ENCODE measurements at places on chromosomes 16 and 17.

DNA sequence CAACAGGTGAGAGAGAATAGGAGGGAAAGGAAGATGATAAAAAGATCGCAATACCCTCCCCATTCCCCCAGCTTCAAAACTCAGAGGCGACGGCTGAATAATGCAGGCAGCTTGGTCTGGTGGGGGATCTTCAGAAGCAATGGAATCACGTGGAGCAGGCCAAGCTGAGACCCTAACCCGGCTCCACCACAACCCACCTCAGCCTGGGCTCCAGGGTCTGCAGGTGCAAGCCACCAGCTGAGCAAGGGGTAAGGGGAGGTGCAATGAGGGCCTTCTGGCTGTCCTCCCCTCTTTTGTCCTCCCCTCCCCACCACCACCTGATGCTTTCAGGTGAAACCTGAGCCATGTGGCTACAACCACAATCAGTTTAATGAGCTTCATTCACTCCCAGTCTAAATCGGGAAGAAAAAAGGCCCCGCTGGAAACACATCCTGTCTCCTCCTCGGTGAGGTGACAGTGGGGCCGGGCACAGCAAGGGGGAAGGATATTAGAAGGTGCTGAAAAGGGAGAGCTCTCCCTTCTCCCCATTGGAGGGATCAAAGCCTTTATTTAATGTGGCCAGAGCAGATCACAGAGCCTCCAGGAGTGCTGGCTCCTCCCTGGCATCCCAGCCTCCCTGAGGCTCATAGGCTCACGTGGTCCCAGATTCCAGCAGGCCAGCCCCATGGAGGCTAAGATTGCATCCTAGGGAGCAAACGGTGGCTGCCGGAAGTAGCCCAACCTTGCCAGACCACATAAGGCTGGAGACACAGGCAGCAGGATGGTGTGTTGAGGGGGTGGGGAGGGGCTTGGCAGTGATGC lies 261.0 kb downstream of the SOX9 start:
- no peak for DNase-seq

DNA sequence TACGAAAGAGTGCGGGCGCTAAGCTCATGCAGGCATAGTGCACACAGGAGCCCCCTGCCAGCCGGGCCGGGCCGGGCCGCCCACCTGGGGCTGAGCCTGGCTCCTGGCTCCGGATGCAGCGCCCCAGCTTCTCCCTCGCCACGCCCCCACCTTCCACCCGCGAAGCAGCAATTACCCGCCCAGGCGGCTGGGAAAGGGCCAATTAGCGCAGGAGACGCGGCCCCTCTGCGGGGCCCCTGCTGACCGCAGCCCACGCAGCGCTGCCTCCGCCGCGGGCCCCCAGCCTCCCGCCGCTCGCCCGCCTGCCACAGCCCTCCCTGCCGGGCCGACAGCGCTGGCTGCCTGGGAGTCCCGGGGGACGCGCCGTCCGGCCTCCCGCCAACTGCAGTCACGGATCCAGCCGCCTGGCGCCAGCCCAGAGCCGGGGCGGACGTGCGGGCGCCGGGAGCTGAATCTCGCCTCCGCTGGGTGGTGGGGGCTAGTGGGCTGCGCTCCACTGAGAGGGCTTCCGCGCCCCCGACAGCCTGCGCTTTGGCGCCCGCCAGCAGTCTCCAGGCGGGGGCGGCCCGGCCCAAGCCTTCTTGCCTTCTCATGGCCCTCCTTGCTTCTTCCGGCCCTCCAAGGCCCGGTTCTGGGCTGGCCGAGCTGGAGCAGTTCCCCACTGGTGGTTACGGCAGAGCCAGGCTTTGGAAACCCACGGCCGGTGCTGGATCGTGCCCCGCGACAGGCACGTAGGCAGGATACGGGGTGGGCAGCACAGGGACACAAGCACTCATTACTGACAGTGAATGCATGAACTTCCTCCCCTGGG lies 14.9 kb upstream of the CBFB start:
- DNase-seq, result peak; percentile 50

DNA sequence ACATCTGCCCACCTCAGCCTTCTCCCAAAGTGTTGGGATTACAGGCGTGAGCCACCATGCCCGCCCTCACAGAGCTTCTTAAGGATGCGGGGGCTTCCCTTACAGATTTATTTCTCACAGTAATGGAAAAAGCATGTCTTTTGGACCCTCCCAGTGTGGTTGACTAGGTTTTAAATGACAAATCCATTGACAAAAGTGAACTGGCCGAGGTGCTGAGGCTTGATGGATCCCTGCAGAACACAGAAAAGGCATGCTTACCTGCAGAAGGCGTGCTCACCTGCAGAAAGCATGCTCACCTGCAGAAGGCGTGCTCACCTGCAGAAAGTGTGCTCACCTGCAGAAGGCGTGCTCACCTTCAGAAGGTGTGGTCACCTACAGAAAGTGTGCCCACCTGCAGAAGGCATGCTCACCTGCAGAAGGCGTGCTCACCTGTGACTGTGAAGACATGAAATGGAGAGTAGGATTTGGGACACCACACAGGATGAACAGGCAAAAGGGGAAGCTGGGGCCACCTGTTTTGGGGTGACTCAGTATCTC lies 15.1 kb upstream of the BBS2 start:
- no peak for DNase-seq

GRCh38 chr16:53968454-53968853 lies 264.5 kb downstream of the FTO start:
- DNase-seq, result no peak

- DNase-seq, result no peak
Observed at GRCh38 chr17:33073416-33073815, 81.8 kb downstream of the SPACA3 start.

- peak; percentile 62 for DNase-seq
Observed at GRCh38 chr17:50056961-50057330, 1.0 kb downstream of the ITGA3 start.

- no peak for DNase-seq
Observed at GRCh38 chr16:24074574-24074973, 181.6 kb upstream of the CACNG3 start.

DNA sequence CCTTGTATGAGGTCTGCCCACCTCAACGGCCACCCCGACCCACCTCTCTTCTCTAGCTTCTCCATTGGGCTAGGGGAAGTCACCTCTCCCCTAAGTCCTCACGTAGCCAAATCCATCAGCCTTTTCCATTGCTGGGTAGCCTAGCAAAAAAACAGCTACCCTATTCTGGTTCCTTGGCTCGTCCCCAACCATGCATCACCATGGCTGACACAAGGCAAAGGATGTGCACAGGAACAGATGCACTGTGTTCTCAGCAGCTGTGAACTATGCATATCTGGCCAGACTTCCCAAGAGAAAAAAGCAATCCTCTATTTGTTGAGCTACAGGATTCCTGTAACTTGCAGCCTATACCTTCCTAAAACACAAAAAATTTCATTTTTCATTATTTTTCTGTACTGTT lies 22.0 kb upstream of the FLCN start:
- no peak for DNase-seq

- DNase-seq, result no peak
Observed at GRCh38 chr16:27625050-27625697, 75.2 kb downstream of the KATNIP start.

GRCh38 chr17:7548585-7549400 lies at the start of gene TNFSF12:
TSS of gene TNFSF12 (plus strand) at chr17:7549058. CDS start at chr17:7549154, 96 bp downstream.
- peak; percentile 88 for DNase-seq

DNA sequence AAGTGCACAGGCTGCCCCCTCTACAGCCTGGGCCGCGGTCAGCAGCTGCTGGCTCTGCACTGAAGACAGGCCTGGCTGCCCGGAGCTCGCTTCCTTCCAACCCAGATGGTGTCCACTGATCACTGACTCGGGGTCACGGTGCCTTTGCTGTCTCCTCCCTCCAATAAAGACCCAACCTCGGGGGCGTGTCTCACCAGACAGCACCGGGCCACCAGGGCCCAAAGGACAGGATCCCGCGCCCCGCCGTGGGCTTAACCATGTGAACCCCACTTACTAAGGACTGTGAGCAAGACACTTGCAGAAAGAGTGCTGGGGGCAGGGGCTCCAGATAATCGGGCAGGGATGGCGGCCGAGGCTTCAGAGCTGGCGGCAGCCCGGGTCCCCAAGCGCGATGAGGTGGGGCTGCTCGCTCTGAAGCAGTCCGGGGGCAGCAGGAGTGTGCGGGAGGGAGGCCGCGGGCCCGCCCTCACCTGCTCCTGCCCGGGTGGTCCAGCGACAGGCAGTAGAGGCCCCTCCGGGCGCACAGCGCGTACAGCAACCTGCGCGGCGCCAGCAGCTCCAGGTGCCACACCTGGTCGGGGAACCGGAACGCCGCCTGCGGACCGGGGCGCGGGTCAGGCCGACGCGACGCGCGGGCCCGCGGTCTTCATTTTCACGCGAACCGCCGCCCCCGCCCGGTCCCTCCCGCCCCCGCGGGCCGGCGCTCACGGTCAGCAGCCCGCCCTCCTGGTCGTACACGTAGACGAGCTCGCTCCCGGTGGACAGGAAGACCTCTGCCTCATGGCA lies 502 bp downstream of the FAAP100 start:
- DNase-seq, result peak; percentile 67

- DNase-seq, result no peak
Observed at GRCh38 chr17:17762744-17763105, 74.1 kb downstream of the SREBF1 start.

DNA sequence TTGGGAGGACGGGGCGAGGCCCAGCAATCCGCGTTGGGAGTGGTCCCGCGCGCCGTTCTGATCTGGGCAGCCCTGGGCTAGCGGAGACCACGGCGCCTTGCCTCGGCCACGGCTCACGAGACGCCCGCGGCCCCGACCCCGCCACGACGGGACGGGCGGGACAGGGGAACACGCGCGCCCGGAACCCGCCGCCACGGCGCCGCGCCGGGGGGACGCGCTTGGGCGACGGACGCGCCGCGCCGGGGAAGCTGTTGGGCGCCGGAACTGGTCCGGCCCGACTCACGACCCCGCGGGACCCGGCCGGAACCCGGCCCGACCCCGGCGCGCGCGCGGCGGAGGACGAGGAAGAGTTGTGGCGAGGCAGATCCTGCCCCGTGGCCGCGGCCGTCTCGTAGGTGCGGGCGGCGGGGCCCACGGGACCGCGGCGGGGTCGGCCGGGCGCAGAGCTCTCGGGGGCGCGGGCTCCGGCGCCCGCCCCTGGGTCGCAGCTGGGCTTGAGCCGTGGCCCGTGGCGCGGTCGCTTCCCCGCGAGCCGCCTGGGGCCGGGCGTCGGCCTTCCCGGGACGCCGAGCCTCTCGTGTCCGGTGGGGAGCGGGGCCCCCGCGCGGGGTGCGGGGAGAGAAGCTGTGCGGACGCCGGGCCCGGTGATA lies at the start of gene ACSF3:
Gene ACSF3 (plus strand): TSS at position 251 of the 650 bp plus-strand sequence. CDS start 6,830 bp downstream, outside the sequence.
- DNase-seq, result peak; percentile 80

GRCh38 chr17:82378741-82379021 lies 7.1 kb downstream of the UTS2R start:
- no peak for DNase-seq

DNA sequence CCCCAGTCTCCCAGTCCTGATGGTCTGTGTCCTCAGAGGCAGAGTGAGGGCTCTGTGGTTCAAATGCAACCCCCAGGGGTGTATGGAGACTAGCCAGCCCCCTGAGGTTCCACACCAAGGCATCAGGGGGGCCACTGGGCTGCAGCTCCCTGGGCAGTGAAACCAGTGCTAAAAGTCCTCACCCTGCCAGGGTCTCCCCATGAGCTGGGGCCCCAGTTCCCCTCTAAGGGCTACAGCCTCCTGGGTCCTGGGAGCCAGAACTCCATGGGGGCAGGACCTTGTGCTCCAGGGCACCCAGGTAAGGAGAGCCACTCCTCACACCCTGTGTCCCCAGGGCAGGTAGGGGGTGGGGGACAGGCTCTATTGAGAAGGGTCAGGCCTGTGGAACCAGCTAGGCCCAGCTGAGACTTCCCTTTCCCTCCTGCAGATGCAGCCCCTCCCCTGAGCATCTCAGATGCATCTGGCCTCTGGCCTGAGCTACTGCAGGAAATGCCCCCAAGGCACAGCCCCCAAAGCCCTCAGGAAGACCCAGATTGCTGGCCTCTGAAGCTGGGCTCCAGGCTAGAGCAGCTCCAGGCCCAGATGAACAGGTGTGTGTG lies 6.4 kb upstream of the DCAF7 start:
- DNase-seq, result no peak

GRCh38 chr17:30212750-30213149 lies 22.7 kb downstream of the SLC6A4 start:
- no peak for DNase-seq

- DNase-seq, result no peak
Observed at GRCh38 chr16:9409560-9410493, 318.4 kb downstream of the HAPSTR1 start.

GRCh38 chr16:11144122-11144521 lies 111.9 kb downstream of the SOCS1 start:
- DNase-seq, result no peak

- no peak for DNase-seq
Observed at GRCh38 chr17:44587339-44587738, 30.1 kb downstream of the FZD2 start.

DNA sequence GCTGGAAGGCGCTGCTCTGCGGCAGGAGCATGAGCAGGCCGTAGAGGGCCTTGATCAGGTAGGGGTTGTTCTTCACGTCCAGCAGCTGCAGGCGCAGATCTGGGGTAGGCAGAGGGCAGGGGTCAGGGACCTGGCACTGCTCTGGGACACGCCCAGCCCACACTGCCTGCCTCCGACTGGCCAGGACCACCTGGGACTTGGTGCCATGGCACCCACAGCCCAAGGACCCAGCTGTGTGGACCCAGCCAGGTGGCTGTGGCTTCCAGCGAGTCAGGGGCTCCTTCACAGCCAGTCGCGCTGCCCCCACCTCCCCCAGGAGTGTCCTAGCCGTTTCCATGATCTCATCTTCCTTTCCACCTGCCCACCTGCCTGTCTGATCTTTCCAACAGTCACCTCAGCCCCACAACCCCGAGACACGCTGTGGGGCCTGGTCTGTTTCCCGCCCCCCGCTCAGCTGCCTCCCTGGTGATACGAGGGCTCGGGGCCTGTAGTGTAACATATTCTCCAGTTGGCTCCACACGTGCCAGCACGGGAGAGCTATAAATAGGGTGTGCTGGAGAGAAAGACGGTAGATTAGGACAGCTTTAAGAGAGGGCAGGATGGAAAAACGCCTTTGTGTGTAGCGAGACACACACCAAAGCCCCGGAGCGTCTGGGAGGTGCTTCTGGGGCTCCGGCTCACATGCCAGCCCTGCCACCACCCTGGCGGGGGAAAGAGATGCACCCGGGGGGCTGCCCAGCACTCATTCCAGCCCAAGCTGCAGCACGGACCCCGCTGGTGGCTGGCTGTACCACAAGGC lies 7.2 kb upstream of the MTSS2 start:
- no peak for DNase-seq

- no peak for DNase-seq
Observed at GRCh38 chr17:43667947-43668348, 6.2 kb upstream of the MEOX1 start.

DNA sequence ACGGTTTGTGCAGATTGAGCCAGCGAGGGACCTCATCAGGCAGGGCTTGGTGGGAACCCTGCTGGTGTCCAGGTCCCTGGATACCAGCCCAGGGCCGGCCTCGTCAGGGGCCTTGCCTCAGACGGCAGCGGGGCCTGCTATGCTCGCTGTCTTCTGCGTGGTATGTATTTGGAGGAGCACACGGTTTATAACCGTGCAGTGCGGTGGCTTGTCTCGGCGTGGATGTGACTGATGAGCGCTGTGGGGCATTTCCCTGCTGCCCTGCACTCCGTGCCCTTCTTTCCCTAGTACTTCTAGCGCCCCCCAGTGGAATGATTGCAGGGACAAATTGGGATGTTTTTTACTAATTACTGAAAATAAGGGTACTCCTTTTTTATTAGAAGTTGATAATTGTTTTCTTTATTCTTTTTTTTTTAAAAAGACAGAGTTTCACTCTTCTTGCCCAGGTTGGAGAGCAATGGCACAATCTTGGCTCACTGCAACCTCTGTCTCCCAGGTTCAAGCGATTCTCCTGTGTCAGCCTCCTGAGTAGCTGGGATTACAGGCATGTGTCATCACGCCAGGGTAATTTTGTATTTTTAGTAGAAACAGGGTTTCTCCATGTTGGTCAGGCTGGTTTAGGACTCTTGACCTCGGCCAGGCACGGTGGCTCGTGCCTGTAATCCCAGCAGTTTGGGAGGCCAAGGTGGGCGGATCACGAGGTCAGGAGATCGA lies 15.3 kb downstream of the TBCD start:
- no peak for DNase-seq

All from Peyer's patch (tissue), 4 donors.